ENCODE measurements at places on chromosomes 4 and X.

- DNase-seq, result no peak
These were observed 229.3 kb downstream of the IDS start for GRCh38 chrX:149275836-149276235.

GRCh38 chr4:123555807-123556273, 159.2 kb downstream of the SPRY1 start:
- DNase-seq, result no peak

DNA sequence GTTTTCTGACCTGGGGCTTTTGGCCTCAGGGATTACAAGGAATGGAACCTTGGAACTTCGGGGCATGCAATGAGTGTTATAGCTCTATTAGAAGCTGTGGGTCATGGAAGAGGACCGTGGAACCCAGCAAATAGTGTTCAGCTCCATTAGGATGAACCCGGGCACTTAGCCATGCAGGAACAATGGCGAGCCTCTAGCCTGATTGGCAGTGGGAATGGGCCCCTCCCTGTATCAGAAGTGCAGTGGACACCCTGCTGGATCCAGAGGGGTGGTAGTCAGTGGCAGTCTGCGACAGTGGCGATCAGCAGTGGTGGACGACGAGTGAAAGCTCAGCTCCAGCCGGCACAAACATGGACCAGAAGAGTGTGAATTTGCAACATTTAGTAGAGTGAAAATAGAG, 315.4 kb upstream of the TECRL start:
- no peak for DNase-seq

GRCh38 chr4:17932041-17932440, 89.5 kb downstream of the LCORL start:
- DNase-seq, result no peak

GRCh38 chr4:137909529-137910309, 332.4 kb downstream of the SLC7A11 start:
- no peak for DNase-seq

DNA sequence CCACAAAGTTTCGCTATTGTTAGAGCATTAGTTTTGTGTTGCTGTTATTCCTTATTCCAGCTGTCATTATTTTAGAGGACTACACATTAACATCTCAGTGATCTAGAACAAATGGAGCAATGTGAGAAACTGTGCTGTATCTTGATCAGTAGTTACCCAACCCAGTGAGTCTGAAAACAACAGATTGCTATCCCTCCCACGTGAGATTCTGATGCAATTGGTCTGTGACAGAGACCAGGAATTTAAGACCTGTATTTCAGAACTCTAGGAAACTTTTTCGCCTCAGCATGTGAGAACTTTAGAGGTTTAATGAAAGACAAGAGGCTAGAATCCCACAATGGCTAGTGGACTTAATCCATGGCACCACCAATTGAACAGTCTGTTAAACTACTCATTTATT, 35.7 kb upstream of the CDS1 start:
- no peak for DNase-seq

DNA sequence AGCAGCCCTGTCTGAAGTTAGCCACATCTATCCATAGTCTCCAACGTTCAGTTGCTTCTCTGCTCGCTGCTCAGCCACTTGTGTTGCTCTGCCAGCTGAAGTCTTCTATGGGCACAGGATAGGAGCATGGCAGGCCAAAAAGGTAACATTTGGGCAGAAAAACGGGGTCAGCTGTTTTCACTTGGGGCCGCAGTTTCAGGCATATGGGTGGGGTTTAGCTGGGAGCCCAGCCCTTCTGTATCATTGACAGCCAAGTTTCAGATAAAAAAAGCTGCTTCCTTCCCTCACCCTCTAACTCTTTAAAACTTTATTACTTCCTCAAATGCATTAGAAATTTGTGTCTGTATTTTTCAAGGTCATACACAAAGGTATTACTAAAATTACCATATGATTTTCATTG, 18.4 kb upstream of the MANBA start:
- no peak for DNase-seq

DNA sequence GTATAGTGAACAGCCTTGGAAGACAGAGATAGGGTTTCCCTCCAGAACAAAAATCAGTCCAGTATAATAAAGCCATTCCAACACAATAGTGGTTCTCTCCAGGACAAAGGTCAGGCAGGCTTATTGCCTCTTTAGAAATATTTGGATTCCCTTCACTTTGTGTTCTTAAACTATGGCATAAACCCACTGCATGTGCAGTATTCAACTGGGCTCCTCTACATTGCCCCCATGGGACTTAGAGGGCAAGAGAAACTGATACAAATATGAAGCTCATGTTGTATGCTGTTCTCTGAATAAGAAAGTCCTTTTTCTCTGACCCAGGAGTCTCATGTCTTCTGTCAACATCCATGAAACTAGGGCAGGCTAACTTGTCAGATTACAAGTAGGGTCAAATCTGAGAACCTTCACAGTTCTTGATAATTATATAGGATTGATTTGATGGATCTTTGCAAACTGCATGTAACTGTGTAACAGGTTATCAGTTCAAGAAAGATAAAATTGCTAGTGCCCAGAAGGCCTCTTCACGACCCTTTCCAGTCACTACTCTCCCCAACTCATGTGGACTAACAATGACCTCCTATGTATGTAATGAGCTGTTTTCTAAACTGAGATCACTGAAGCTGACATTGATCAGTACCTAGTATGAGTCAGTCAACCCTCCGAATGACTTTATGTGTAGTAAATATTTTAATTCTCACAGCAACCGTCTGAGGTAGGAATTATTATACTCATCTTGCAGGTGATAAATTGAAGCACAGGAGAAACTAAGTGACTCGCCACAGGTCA, 31.9 kb upstream of the FAM9C start:
- no peak for DNase-seq

DNA sequence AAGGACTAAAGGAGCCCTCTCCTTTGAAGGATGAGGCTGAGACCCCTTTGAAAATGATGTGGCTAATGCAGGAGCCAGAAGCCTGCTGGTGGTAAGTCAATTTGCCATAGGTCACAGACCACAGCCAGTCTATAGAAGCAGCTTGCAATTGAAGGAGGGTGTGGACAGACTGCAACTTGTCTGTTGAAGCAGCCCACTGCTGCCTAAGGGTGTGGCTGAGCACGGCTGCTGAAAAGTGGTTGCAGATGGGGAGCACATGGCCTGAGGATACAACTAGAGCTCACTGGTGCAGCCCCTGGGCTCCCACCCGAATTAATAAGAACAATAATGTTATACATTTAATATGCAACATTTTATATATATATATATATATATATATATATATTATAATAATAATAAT, 11.4 kb upstream of the EXOC1L start:
- DNase-seq, result no peak

- no peak for DNase-seq
These were observed 623.8 kb upstream of the DIPK2B start for GRCh38 chrX:45824471-45824870.

DNA sequence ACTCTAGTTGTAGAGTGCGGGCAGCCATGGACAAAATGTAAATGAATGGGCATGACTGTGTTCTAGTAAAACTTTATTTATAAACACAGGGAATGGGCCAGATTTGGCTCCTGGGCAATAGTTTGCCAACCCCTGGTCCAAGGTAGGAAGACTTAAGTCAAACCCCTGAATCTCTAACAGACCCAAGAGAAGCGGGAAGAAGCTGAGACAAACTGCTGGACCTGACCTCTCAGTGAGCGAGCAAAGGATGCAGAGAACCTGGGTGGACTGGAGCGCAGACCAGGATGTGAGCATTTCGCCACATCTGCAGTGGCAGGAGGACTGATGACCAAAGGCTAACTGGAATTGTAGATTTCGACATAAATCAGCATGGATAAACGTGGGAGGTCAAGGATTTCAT, 201.6 kb downstream of the STIM2 start:
- DNase-seq, result no peak

- no peak for DNase-seq
These were observed 135.0 kb upstream of the TENT5D start for GRCh38 chrX:80285131-80285773.

DNA sequence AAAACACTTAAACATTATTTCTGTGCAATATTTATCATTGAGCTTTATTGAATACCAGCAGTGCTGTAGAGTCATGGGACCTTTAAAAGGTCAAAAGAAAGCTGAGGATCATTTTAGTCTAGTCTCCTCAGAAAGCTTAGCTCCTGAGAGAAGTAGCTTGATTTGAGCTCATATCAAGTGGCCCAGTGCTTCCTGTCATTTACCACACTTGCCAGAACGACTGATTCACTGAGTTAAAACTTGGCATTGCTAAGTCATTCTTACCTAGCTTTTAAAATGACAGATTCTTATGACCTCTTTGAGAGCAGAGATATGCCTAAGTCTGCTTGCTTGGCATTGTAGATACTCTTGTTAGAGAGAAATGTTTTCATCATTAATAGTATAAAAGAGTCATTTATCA, 15.2 kb downstream of the SEPTIN11 start:
- no peak for DNase-seq

DNA sequence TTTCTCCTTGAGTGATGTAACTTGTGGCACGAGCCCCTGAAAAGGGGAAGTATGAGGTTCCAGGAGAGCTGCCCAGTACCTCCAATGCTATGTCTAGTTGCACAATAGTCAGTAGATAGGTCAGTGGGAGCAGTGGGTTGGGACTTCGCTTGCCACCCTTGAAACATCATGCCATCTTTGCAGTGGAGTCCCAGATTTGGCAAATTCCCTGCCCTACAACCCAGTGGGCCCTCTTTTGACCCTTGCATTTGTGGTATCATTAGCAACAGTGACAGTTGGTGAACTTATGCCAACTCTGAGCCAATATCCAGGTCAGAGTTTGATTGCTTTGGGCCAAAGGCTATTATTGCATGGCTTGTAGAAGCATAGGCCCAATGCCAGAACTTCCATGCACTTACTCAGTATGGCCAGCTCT, 12.3 kb downstream of the FHL1 start:
- DNase-seq, result no peak

- no peak for DNase-seq
These were observed 15.6 kb upstream of the DCHS2 start for GRCh38 chr4:154507156-154507555.

- no peak for DNase-seq
These were observed 35.5 kb upstream of the ADH4 start for GRCh38 chr4:99179626-99180025.

Measured in left hindlimb (tissue), 1 donor.